ENCODE measurements at places on chromosomes 6 and 20.

GRCh38 chr6:169985121-169986015, 233.9 kb downstream of the ERMARD start:
- no peak for DNase-seq

DNA sequence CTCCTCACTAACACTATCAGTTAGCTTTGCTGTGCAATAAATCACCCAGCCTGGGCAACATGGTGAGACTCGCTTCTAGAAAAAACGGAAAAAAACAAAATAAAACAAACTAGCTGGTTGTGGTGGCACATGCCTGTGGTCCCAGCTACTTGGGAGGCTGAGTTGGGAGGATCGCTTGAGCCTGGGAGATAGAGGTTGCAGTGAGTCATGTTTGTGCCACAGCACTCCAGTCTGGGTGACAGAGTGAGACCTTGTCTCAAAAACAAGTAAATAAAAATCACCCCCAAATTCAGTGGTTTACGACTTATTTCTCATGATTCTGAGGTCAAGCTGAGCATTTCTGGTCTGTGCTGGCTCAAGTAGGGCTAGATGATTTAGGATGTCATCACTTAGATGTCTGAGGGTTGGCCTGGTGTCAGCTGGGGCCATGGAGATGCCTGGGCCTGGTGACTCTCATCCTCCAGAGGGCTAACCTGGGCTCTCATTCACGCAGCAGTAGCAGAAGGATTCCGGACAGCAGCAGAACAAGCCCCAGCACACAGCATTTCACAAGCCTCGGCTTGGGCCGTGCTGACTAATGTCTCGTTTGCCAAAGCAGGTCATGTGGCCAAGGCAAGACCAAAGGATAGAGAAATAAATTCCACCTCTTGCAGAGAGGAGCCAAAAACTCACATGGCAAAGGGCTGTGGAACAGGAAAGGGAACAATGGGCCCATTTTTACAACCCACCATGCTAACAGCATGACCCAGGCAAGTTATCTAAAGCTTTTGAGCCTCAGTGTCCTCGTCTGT, 32.5 kb downstream of the MGME1 start:
- DNase-seq = peak; percentile 38

DNA sequence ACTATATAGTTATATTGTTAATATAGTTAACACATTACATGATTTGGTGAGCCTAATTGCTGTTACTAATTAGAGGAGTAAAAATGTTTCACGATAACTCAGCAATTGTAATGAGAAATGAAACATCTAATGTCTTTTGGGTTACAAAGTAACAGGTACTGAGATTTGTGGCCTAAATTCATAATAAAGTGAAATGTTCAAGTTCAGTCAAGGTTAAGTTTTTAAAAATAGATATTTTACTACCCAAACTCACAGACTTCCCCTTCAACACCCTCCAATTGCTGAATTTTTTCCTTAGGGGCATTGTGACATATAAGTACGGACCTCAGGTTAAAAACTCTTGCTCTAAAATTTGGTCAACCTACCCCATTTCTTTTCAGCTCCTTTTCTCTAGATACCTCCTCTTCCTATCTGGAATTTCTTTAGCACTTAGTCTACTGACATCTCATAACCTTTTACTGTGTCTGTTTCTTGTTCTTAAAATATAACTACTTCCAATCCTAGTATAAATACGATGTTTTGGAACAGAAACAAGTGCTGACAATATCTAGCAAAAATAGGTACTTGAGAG, 112.3 kb upstream of the PRSS16 start:
- no peak for DNase-seq

GRCh38 chr20:56428881-56429280, 16.8 kb downstream of the CASS4 start:
- no peak for DNase-seq

GRCh38 chr20:23145281-23145700, 59.2 kb upstream of the CD93 start:
- DNase-seq = no peak

DNA sequence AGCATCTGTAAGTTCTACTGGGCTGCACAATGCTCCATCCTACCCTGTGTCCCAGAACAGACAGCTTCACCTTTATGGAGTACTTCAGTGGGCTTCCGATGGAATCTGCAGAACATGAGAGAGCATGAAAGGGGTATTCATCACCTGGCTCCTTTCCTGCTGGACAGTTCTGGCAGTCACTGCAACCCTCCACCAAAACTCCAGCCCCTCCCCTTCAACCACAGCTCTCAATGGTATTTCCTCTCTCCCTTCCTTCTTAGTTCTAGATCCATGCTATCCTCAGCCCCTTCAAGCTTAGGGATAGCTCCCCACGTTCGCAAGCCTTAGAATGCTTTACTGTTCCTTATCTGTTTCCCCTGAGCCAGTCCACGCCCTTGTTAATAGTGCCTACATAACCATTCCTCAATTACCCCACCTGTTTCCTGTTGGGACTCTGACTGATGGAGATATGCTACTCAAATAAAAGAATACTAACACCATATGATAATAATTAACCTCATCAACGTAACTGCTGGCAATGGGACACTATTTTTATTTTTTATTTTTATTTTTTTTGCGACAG, 26.8 kb downstream of the TRAM2 start:
- DNase-seq = peak; percentile 66

DNA sequence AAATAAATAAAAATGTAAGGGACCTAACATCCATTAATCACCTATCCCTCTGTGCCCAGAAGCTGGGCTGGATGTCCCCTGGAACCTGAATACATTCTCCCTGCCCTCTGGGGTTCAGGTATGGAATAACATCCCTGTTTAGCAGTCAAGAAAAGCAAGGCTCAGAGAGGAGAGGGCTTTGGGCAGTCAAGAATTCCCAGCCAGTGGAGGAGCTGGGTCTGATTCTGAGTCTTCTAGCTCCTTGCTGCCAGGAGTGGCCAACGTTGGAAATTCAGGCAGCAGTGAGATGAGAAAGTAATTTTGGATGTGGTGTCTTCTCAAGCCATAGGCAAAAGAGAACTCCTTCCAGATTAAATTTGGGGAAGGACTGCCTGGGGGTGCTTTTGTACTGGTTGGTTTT, 42.6 kb upstream of the ZNFX1 start:
- DNase-seq = peak; percentile 60

DNA sequence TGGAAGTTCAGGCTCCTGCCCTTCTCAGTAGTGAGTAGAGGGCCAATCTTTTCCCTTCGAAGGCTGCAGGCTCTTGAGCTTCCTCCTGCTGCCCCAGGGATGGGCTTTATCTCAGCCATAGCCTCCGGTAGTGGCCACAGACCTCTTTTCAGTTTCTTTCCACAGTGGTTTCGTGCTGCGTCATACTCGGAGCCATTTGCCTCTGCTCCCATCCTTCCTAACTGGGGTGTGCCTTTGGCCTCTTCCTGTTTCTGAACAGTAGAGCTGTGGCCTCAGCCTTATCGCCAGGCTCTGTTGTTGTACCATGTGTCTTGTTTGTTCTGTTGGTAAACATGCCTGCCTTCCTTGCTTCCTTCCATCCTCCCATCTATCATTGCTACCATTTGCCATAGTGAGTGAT, 54.1 kb downstream of the TULP4 start:
- DNase-seq = no peak

GRCh38 chr20:48387675-48388074, 440.1 kb downstream of the PREX1 start:
- DNase-seq = no peak

DNA sequence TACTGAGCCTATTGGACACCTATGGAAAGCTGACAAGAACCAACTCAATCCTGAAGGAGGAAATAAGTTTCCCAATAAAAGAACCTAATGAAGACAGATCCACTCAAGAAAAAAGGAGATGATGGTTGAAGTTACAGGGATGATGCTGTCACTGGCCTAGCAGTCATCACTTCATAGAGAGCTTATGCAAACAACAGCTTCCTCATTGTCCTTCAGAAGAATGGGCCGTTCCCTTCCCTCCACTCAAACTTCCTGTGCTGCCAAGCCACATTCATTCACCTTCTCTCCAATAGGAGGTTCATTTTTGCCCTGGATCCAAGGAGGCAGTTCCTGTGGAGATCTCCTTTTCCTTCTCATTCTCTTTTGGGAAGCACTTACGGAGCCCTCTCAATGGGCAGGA, 13.8 kb upstream of the PM20D2 start:
- no peak for DNase-seq

- DNase-seq = peak; percentile 51
These were observed 42.4 kb upstream of the ADGRF4 start for GRCh38 chr6:47655719-47656595.

Data from NCI-H226 (cell line).